Iris pigment epithelial cell (primary cell): ENCODE measurements at places on chromosomes 5 and 9.

- DNase-seq = no peak
These were observed 6.2 kb downstream of the CACFD1 start for GRCh38 chr9:133465984-133466383.

GRCh38 chr9:111056538-111056937, 18.3 kb upstream of the LPAR1 start:
- DNase-seq = peak; percentile 71

DNA sequence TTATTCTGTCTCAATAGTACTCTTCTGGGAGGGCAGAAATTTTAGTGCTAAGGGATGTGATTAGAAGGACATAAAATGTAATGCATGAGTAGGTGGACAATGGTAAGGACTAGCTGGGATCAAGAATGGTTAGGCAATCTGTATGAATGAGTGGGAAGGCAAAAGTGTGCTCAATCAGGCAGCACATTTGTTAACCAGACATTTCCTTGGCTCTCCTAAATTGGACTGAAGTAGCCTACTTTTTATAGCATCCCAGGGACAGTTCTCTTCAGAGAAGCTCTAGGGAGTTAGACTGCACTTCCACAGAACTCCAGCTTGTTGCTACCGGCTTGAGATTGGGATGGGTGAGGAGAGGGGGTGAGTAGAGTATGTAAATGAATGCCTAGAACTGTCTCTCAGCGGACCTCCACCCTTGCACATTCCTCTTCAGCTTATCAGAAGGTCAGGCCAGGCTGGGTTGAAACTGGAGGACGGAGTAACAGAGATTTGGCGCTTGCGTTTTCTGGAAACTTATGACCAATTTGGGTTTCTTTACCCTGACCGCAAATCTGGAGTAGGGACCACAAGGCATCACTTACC, 19.0 kb upstream of the ARL14EPL start:
- DNase-seq = no peak

DNA sequence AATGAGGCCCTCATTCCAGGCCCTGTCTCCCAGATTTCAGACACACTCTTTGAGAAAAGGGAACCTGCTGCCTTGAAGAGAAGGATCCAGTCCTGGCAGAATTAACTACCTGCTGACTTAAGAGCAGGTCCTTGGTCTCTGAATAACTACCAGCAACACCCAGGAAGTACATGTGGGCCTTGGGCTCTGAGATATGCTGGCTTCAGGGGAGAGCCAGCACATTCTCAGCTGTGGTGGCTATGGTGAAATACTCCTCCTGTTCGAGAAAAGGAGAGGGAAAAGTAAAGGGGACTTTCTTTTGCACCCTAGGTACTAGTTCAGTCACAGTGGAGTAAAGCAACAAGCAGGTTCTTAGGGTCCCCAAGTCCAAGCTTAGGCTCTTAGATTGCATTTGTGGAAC, 120.0 kb downstream of the HMHB1 start:
- no peak for DNase-seq

GRCh38 chr5:104170926-104171325, 608.3 kb upstream of the NUDT12 start:
- DNase-seq = peak; percentile 23

DNA sequence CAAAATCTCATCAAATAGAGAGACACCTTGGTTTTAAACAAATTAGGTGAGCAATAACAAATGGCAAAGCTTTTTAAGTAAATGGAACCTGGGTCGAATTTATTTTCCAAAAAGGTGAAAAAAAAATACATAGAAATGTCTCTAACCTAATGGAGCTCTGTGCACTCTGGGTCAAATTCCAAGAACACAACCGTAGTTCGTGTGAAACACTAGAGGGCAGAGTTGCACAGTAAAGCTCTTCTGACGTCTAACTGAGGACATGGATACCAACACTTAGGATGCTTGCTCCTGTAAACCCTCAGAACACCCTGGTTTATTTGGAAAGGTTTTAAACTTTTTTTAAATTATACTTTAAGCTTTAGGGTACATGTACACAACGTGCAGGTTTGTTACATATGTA, 18.9 kb downstream of the MARCHF11 start:
- peak; percentile 70 for DNase-seq

DNA sequence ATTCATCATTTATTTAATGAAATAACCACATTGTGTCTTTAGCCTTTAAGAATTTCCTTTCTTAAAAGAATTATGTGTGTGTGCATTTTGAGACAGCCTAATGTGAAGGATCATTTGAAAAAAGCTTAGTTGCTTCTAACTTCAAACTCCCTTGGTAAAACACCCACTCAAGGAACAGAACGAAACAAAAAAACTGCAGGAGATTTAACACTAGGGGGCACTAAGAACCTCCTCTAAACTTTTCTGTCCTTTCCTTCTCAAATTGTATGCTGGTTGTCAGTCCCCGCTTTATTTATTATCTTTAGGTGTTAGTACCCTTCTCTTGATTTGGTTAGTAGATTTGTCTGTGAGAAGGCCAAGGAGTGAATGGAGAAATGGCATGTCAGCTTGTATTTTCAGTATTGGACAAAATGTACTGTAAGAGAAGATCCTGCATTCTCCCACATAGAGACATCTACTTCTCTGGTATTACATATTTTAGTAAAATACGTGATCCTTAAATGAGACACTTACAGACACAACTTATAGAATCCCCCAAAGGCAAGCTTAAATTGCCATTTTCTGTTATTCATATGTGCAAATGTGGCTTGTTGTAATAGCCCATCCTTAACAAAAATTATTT, 229.7 kb downstream of the MRPS30 start:
- DNase-seq = peak; percentile 24

GRCh38 chr5:112996830-112997374, 20.3 kb downstream of the DCP2 start:
- peak; percentile 25 for DNase-seq

DNA sequence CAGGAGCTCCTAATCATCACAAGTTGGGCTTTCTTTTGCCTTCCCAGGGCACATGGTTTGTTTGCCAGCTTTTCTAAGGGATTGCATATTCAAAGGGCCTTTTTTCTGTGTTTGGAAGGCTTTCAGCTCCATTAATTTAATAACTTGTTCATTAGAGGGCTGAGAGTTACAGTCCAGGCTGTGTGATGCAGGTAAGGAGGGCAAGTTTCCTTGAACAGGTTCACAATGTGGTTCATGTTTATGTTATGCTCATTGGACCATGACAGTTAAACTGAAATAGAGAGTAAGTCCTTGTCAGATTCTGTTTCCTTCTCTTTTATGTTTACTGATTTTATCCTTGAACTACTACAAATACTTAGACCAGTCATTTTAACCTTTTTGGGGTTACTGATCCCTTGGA, 174.4 kb downstream of the MARCHF11 start:
- DNase-seq = no peak

- DNase-seq = peak; percentile 89
These were observed 67.5 kb downstream of the KCNIP1 start for GRCh38 chr5:170571281-170571731.

DNA sequence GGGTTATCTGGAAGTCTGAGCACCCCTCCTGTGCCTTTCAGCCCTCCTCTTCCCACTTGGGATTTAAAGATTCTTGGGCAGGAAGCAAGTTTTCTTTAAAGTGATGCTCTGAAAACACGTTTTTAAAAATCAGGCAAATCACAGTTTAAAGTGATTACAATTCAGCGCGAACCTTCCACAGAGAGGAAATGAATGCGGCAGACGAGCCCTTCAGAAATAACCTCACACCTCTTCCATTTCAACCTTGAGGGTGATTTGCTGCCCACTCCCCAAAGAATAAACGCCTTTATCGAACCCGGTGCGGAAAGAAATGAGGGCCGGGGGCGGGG, 2.3 kb upstream of the EFNA5 start:
- DNase-seq = peak; percentile 54

- peak; percentile 95 for DNase-seq
These were observed 17.4 kb upstream of the ARSI start for GRCh38 chr5:150320044-150320613.

- DNase-seq = no peak
These were observed 80.7 kb downstream of the KCNIP1 start for GRCh38 chr5:170584450-170585058.

DNA sequence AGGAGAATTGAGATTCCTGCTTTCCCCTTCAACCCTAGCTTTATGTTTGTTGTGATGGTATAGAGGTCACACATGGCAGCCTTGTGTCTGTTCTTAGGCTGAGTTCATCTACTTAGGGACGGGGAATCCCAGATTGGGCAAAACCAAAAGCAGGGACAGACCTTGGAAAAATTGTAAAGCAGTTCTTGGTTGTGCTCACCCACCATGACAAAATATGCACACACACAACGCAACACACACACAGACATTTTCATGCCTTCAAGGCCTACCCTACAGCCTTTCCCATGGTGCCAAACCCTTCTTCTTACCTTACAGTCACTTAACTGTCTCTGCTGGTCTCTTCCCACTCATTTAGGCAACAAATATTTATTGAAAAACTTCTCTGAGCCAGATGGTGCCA, 14.8 kb downstream of the PCDHGC5 start:
- DNase-seq = no peak

DNA sequence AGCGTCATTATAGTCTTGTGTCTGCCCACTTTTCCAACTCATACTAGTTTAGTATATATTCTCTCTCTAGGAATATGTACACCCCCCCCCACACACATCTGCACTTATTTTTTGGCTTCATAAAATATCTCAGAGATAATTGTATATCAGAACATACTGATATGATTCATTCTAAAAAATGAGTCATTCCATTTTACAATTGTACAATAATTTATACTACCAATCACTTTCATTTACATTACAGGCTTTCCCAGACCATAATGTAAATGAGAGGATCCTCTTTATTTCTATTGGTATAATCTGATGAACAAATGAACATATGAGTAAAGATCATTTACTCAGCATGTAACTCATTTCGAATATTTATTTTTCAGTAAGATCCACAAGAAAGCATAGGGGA, 1842.9 kb upstream of the C9orf72 start:
- DNase-seq = no peak

- no peak for DNase-seq
These were observed 4.4 kb downstream of the GPR107 start for GRCh38 chr9:130058154-130058553.

DNA sequence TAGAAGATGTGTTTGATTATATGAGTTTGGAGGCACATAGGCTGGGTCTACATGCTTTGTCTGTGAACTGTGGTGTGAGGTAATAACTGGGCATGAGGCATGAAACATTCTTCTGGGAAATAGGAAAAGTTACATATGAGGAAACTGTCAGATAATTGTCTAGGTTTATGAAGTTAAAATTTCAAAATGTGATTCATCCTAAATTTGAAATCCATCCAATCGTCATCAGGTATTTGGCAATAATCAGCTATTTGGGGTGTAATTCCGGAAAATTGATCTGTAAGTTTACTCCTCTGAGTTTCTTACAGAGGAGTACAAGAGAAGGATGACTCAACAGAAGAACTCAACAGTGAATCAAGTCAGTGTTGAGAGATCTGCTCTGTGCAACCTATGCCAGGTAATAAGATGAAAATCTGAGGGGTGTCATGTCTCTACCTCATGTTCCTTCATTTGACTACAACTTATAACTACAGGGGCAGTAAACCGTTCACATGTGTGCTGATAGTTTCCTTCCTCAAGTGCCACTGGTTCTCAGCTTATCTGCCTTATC, 1171.6 kb upstream of the CDH18 start:
- peak; percentile 39 for DNase-seq

DNA sequence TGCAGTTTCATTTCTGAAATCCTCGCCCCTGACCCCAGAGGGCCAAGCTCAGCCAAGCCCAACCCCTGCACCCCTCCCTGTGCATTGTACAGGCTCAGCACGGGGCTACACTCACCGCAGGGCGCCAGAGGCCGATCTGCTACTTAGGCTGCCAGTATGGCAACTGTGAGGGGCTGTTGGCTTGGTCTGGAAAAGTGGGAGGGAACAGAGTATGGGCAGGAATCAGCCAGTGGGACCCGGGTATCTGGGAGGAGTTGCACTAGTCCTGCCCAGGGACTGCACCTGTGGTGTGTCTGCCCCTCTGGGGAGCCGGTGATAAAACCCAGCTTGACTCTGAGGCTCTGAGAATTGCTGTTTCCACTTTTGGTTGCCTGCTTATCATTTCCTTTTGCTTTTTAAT, 167.4 kb upstream of the KIF2A start:
- DNase-seq = no peak

- no peak for DNase-seq
These were observed 83.2 kb downstream of the PHAX start for GRCh38 chr5:126683912-126684311.

GRCh38 chr5:145685417-145685816, 149.7 kb downstream of the PRELID2 start:
- no peak for DNase-seq

GRCh38 chr5:106481374-106481773, 1189.4 kb downstream of the EFNA5 start:
- DNase-seq = peak; percentile 6

- DNase-seq = peak; percentile 18
These were observed 187.9 kb downstream of the PALM2AKAP2 start for GRCh38 chr9:109967651-109968642.

DNA sequence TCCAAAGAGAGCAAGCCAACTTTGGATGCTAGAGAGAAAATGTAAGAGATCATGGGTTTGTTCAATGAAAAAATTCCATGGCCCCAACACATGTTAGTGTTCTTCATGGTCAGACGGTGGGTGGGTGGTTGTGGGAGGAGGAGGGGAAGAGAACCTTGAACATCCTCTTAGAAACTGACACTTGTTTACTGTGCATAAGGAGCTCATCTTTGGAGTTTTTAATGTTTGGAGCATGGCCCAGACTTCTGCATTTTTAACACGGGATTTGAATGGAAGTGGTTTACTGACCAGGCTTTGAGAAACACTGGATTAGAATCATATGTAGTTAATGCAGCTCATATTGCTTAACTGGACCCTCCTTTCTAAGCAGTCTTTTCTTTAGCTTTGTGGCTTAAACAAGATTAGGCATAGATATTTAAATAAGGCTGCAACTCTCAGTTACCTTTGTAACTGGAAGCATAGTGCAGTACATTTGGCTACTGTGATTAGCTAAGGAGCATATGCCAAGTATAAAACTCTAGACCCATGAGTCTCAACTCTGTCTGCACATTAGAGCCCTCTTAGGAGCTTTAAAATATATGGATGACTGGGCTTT, 60.1 kb downstream of the FOCAD start:
- DNase-seq = no peak

DNA sequence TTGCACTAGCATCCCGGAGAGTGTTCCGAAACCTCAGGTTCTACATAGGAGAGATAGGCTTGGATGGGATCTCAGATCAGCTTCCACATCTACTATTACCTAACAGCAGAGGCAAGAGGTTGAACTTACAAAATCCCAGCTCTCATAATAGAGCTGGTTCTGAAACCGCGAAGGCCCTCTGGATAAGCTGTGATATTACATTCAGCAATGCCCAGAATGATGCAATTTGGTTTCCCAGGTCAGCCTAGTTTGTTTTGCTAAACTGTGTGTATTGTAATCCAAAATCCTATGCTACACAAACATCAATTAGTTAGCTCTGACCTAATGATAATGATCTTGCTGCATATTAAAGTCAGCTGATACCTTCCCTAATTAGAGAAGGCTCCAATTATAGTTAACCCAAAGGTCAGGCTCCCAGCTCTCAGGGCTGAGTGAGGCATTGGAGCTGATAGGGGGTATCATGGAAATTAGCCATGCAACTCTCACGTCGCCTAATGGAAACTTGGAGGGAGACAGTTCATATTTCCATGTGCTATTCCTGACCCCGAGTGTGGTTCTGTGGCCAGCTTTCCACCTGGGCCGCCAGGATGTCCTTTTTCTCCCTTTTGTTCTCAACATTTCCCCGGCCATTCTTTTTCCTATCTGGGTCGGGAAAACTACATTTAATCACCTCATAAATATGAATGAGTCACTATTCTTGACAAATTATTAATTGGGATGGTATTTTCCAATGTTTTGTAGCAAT, 278.4 kb upstream of the IRX1 start:
- peak; percentile 5 for DNase-seq

- no peak for DNase-seq
These were observed 351.1 kb upstream of the IRX2 start for GRCh38 chr5:3102531-3102930.
